ENCODE measurements at places on chromosomes 12 and 14.

- DNase-seq: no peak
Measured at GRCh38 chr12:14473707-14474287, 93.9 kb downstream of the PLBD1 start.

- DNase-seq: no peak
Measured at GRCh38 chr14:76773188-76773885, 12.1 kb downstream of the VASH1 start.

DNA sequence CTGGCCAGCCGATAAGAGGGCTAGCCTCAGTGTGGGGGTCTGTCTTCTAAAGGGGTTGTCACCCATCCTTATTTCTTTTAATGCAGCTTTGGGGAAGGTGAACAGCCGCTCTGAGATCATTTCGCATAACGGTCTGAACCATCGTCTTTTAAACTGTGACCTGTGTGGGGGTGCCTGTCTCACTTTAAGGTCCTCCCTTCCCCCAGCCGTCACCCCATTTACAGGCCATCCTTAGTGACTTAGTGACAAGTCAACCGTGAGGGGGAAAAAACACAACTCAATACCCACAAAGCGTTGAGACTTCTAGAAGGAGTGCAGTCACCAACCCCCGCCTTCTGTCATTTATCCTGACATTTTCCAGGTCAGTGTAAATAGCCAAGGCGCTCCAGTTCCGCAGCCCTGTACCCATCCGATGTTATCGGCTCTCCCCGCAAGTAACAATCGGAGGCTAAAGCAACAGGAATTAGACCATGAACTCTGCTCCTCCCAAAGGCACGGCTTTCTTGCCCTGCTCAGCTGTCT lies 505 bp upstream of the DENND5B start:
- no peak for DNase-seq

DNA sequence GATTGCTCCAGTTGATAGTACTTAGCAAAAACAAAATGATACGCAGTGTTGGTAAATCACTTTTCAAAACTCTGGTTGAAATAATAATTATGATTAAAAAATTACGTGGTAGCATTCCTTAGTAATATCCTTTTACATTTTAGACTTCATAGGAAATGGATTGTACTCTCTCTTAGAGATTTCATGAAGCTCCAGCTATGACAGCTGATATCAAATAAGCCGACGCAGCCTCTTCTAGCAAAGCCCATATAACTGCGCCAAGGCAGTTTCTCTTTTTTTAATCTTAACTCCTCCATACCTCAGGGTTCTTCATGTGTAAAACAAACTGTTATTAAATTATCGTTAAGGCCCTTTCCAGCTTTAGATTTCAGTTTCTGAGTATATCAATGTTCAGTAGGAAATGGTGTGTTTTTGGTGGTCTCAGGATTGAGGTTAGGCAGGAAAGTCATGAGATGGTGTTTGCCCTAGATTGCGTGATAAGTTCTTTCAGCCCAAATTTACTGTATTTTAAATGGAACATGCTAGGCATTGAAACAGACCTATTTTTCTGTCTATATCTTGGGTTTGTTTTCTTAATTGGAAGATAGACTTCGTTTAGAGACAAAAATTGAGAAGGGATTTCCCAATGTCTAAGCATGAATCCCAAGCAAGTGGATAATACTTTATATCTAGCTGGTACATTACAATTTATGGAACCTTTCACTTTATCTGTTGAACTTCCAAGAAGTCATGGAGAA lies 902 bp upstream of the CFL2 start:
- no peak for DNase-seq

DNA sequence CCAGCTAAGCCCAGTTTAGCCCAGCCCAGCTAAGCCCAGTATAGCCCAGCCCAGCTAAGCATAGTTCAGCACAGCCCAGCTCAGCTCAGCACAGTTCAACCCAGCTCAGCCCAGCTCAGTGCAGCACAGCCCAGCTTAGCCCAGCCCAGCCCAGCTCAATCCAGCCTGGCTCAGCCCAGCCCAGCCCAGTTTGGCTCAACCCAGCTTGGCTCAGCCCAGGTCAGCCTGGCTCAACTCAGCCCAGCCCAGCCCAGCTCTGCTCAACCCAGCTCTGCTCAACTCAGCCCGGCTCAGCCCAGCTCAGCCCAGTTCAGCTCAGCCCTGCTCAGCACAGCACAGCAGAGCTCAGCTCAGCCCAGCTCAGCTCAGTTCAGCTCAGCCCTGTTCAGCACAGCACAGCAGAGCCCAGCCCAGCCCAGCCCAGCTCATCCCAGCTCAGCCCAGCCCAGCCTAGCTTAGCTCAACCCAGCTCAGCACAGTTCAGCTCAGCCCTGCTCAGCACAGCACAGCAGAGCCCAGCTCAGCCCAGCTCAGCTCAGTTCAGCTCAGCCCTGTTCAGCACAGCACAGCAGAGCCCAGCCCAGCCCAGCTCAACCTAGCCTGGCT lies 330.9 kb downstream of the TMEM121 start:
- no peak for DNase-seq

GRCh38 chr12:117884161-117884560 lies 84.6 kb downstream of the KSR2 start:
- no peak for DNase-seq

DNA sequence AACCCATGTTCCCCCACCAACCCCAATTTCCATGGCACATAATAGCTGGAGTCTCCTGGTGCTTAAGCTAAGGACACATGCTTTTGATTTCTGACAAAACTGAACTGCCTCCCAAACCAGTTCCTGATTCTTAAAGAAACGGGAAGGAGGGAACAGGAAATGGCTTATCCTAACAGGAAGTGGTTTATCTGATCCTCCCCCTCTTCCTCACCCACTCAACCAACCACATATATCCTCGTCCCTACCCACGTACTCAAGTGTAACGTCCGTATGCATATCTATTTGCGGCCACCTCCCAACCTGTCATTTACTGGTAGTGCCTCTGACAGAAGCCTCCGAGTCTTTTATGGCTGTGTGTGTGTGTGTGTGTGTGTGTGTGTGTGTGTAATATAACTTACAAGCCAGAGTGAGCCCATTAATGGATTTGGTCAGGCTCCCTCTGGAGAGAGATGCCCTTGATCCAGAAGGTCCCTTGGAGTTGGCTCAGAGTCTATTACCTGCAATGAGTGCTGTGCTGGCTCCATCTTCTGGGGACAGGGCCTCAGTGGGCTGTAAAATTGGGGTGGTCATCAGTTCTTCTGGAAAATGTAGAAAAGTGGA lies 7.7 kb downstream of the DAZAP2 start:
- DNase-seq: no peak

DNA sequence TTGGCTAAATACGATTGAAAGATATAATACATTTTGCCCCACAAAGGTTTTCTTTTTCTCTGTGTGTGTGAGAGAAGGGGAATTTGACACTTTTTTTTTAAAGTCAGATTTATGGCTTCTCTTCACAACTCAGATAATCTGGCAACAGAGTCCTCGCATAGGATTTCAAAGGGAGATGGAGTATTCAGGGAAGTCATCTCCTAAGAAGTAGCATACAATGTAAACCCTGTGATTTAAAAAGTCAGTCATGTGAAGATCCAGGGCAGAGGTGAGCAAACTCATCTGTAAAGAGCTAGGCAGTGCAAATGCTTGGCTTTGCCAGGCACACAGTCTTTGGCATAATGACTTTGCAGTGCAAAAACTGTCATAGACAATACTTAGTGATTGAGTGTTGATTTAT lies 1526.3 kb downstream of the AACS start:
- no peak for DNase-seq

- no peak for DNase-seq
Measured at GRCh38 chr12:108753976-108754375, 22.7 kb upstream of the CORO1C start.

- no peak for DNase-seq
Measured at GRCh38 chr14:71550367-71550766, 381.9 kb upstream of the RGS6 start.

DNA sequence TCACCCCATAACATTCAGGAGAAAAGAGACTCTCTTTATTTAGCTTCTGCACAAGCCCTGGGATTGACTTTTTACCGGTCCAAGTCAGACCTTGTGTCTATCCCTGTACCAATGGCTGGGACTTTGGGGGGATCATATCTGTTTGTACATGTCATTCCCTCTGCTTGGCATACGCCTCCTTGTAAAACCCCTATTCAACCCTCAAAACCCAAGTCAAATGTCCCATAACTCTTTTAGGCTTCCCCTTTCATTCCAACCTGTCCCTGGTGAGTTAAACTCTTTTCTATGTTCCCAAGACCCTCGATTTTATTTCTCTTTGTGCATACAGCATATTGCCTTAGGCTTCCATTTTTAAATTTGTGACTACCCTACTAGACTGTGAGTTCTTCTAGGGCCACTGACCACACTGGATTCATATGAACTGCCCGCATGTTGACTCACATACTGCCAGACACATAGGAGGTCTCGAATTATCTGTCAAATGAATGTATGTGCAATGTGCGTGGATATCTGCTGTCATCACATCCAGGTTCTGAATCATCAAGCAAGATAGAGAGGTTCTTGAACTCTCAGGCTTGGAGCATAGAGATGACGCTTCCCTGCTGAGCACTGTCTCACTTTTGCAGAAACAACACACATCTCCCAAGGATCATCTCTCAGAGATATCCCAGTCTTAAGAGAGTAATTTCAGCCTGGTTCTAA lies 548.6 kb upstream of the TBX3 start:
- no peak for DNase-seq

DNA sequence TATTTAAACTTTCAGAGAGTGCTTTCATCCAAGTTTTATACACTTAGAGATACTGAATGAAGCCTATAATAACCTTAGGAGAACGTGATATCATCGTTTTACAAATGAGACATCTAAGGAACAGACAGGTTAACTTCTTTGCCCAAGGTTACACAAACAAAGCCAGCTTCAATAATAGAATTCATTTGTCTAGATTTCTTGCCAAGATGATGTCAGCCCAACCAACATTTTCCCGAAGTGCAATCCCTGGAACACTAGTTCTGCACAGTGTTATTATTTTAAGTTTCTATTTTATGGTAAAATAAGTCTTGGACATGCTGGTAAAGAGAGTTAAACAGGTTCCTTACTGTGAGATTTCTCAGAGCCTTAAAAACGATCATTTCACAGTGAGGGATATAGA lies 174.6 kb downstream of the SLC25A21 start:
- no peak for DNase-seq

DNA sequence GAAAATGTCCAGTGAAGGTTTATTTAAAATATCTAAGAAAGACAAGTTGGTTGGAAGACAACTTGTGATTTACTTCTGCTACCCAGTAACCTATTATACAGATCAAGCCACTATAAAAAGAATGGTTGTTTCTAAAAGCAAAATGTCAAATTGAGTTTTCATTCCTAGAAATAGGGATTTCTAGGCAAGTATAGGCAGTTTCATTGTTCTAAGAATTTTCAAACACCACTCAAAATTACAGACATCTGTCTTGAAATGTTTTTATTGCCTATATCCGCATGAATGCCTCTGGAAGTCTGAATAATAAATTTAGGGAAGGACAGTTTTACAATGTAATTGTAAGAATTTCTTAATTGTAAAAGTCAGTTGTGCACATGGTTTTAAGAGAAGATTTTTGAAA lies 8.6 kb downstream of the YEATS4 start:
- no peak for DNase-seq

GRCh38 chr12:124543052-124543589 lies 24.3 kb downstream of the NCOR2 start:
- peak; percentile 22 for DNase-seq

DNA sequence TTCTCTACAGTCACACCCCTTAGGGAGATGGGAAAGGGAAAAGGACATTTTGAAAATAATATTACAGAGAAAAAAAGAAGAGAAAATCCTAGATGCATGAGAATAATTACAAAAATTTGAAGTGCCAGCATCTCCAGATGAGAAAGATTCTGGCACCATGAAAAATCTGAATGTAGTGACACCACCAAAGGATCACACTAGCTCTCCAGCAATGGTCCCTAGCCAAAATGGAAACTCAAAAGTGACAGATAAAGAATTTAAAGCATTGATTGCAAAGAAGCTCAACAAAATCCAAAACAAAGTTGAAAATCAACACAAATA lies 27.4 kb upstream of the GARIN6 start:
- no peak for DNase-seq

GRCh38 chr12:1188016-1188415 lies 197.0 kb downstream of the ERC1 start:
- no peak for DNase-seq

DNA sequence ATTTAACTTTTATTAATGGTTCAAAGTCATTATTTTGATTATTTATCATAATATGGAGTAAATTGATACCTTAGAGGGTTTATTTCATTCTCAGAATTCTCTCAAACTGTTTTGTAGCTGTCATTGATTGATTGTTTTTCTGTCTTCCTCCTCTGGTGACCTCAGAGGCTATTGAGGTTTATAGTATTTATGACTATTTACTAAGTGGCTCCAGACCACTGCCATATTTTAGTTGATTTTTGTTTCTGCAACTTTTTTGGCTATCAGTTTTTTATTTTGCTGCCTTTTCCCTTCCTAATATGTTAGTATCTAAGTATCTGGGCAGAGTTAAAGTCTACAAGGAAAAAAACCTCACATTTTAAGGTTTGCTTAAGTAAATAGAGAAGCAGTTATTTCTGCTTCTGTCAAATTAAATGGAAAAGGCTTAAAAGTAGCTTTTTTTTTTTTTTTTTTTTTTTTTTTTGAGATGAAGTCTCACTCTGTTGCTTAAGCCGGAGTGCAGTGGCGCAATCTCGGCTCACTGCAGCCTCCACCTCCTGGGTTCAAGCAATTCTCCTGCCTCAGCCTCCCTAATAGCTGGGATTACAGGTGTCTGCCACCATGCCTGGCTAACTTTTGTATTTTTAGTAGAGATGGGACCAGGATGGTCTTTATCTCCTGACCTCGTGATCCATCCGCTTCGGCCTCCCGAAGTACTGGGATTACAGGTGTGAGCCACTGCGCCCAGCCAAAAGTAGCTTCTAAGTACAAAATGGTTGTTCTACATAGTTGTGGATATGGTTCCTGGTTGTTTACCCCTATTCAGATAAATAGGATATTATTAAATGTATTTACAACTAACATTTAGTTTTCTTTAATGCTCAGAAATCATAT lies 8.2 kb downstream of the MDM2 start:
- DNase-seq: no peak

- DNase-seq: no peak
Measured at GRCh38 chr12:14219156-14219555, 146.3 kb upstream of the ATF7IP start.

- no peak for DNase-seq
Measured at GRCh38 chr14:94936901-94937685, 167.2 kb upstream of the GSC start.

DNA sequence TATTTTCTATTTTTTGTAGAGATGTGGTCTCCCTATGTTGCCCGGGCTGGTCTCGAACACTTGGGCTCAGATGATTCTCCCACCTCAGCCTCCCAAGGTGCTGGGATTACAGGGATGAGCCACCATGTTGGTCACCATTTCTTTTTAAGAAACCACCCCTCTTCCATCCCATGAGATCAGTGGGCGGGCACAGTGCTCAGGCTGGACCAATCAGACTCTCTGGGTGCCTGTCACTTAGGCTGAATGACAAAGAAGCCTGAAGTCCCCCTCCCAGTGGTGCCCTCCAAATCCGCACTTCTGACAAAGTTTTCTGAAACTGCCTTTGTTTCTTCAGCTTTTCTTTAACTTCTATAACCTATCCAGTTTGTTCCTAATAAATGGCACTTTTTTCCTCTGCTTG lies 48.2 kb downstream of the CALM1 start:
- DNase-seq: no peak
